Chondrocyte (in vitro differentiated cells): ENCODE measurements at places on chromosomes 12 and 14. TPM values are rescaled to one million over a fixed set of nuclear protein-coding genes. Genes with fewer than 3 reads are reported as not detected.
A peak's percentile ranks its signal among the peaks of the same experiment; 100 is the strongest.

The P2RX2 gene
- total RNA-seq = not detected in 3 replicates

- H3K36me3 ChIP-seq = no peaks in the 10 kb centered on the region
- H3K27ac ChIP-seq = peak overlapping the region; percentile 99
- DNase-seq = no peak
- H3K4me1 ChIP-seq = peaks cover 36% of the 10 kb centered on the region
- H3K4me3 ChIP-seq = peak overlapping the region; percentile 77
Measured at GRCh38 chr14:88825078-88825458, 617 bp downstream of the TTC8 start.

- no peak for DNase-seq
- no peaks in the 10 kb centered on the region for H3K27me3 ChIP-seq
- H3K27ac ChIP-seq = peak overlapping the region; percentile 83
- H3K36me3 ChIP-seq = no peaks in the 10 kb centered on the region
- H3K4me3 ChIP-seq = peak overlapping the region; percentile 26
- peaks cover 40% of the 10 kb centered on the region for H3K4me1 ChIP-seq
Measured at GRCh38 chr12:98399532-98399931, 115.9 kb upstream of the TMPO start.

- no peak overlapping the region for H3K4me3 ChIP-seq
- no peak overlapping the region for H3K27ac ChIP-seq
- no peaks in the 10 kb centered on the region for H3K27me3 ChIP-seq
- H3K36me3 ChIP-seq = no peaks in the 10 kb centered on the region
- no peak for DNase-seq
- no peaks in the 10 kb centered on the region for H3K4me1 ChIP-seq
Measured at GRCh38 chr12:39161465-39162085, 256.2 kb upstream of the CPNE8 start.

GRCh38 chr12:121795034-121795968, 1.8 kb upstream of the RHOF start:
- H3K27me3 ChIP-seq = no peaks in the 10 kb centered on the region
- H3K4me3 ChIP-seq = peak overlapping the region; percentile 68
- peaks cover 1% of the 10 kb centered on the region for H3K36me3 ChIP-seq

DNA sequence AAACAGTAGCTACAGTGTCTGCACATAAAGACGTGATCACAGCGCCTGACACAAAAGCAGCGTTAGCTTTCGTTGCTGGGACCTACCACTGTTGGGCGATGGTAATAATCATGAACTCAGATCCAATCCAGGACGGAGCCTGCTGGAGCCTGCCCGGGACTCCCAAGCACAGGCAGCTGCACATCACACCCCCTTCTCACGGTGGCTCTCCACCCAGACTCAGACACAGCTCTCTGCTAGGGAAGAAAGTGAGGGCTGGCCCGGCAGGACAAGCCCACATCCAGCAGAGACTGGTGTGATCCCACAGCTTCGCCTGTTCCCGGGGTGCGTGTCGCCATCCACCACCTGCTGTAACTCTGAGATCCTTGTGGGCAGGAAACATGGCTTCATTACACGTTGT, 49.9 kb upstream of the FOXN3 start:
- H3K4me1 ChIP-seq = peaks cover 23% of the 10 kb centered on the region

DNA sequence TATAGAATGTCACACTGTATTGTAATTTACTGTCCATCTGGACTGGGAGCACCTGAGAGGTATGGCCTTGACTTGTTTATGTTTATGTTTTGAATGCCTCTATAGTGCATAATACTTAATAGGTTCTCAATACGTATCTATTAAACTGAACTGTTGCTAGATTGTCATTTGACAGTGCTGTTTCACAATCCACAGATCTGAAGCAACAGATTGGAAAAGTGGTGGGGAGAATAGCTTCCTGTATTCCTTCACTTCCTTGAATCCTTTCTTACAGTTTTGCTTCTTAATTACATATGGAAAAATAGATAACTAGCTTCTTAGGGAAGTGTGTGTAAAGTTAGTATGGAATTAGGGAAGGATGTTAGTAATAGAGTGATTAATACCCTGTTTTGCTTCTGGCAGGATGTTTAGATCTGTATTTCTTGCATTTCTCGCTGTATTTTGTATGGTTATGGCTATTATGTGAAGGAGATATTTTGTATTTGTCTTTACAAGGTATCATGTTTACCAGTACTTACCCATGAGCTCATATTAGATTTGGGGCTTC, 4.5 kb downstream of the CNOT2 start:
- peak overlapping the region; percentile 57 for H3K27ac ChIP-seq
- peaks cover 1% of the 10 kb centered on the region for H3K36me3 ChIP-seq
- no peak for DNase-seq
- peaks cover 72% of the 10 kb centered on the region for H3K4me1 ChIP-seq
- no peaks in the 10 kb centered on the region for H3K27me3 ChIP-seq

GRCh38 chr12:83005534-83006197, 319.0 kb downstream of the TMTC2 start:
- H3K36me3 ChIP-seq = peaks cover 5% of the 10 kb centered on the region
- no peak overlapping the region for H3K27ac ChIP-seq
- H3K4me1 ChIP-seq = peaks cover 8% of the 10 kb centered on the region
- DNase-seq = no peak
- no peaks in the 10 kb centered on the region for H3K27me3 ChIP-seq

DNA sequence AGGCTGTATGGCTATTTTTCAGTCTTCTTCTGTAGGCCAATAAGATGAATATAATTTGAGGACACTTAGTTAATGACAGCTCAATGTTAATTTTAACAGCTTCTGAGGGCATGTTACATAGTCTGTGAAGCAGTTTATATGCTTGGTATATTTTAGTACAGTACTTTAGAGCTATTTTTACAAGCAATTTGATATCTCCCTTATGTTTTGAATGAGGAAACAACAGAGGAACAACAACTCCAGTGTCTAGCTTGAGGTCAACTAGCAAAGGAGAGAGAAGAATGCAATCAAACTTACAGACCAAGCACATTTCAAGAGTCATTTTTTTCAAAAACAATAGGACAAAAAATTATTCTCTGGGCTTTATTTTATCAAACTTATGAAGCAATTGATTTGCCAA, 469.1 kb upstream of the DCN start:
- no peak for DNase-seq
- H3K4me1 ChIP-seq = peaks cover 4% of the 10 kb centered on the region
- no peaks in the 10 kb centered on the region for H3K27me3 ChIP-seq
- H3K27ac ChIP-seq = no peak overlapping the region

The GPR68 gene
- total RNA-seq = 0.42 to 4.1 TPM (median 0.46 TPM) in 3 replicates

DNA sequence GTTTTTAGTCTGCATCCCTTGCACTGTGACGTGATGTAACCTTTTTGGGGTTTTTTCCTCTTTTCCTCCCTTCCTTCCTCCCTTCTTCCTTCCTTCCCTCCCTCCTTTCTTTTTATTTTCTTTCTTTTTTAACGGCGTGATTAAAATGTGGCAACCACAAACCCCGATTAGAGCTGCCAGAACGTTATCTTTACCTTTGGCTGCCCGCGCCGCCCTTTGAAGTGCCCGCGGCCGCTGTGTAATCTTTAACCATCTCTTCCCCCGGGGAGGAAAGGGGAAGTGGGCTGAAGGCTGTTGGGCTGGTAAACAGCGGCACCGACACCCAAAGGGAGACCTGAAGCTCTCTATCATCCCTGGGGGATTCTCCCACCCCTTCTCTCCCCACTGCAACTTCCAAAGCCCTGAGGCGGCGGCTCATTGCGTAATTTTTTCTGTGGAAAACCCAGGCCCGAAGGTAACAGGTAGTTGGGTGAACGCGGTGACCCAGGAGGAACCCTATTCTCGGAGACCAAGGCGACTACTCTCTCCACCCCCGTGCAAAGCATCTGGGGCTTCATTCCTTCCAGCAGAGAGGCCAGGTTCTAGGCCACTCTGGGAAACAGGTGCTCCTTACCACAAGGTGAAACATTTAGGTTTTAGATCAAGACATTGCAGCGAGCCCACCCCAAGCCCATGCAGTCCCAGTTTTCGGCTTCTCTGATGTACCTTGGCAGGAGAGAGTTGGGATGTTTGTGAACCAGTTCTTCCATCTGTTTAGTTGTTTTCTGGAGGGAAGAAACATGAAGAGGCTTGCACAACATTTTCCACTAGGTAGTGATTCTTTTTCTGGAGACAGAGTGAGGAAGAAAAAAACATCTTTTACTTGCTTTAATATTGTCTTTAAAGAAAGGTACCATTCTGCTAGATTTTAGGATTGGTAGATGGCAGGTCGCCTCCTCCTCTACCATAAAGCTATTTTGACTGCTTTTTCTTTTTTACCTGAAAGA, 1.5 kb downstream of the LGR5 start:
- peaks cover 51% of the 10 kb centered on the region for H3K4me1 ChIP-seq
- H3K27me3 ChIP-seq = peaks cover 7% of the 10 kb centered on the region
- H3K4me3 ChIP-seq = peak overlapping the region; percentile 77

DNA sequence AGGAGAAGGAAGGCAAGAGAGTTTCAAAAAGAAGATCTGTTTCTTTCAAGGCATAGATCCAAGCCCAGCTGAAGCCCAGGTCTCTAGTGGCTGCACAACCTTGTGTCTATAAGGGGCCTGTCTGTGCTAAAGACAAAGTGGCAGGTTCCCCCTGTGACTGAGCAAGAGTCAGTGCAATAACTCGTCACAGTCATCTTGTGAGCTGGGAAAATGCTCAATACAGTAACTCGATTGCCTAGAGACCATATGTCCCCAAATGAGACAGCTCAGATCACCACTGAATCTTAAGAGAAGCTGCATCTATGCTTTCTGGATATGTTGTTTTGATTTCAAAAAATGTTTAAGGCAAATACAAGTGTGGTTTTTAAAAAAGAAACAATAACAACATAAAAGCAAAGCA, 24.2 kb downstream of the ST8SIA1 start:
- H3K27me3 ChIP-seq = peaks cover 6% of the 10 kb centered on the region
- H3K4me3 ChIP-seq = no peak overlapping the region
- DNase-seq = no peak
- peaks cover 3% of the 10 kb centered on the region for H3K36me3 ChIP-seq
- peaks cover 7% of the 10 kb centered on the region for H3K4me1 ChIP-seq

The TMEM117 gene
- 15.5 to 20.0 TPM (median 15.5 TPM) in 3 replicates for total RNA-seq

DNA sequence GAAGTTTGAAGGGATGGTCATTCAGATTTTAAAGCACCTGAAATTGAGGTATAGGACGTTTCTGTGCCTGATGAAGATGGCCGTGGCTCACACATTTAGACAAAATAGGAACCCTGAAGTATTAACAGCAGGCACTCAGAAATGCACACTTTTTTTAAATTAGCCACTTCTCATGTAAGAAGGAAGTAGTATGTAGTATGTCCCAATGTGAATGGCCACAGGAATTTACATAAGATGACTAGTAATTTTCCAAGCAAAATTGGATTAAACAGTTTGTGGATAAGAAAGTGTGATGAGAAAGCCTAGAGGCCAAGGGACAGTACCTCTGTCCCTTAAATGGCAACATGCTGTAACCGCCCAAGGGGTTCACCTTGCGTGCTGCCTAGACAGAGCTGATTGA, 1.8 kb upstream of the MIS18BP1 start:
- H3K27me3 ChIP-seq = no peaks in the 10 kb centered on the region
- no peak overlapping the region for H3K27ac ChIP-seq
- peaks cover 23% of the 10 kb centered on the region for H3K4me1 ChIP-seq
- no peak for DNase-seq

DNA sequence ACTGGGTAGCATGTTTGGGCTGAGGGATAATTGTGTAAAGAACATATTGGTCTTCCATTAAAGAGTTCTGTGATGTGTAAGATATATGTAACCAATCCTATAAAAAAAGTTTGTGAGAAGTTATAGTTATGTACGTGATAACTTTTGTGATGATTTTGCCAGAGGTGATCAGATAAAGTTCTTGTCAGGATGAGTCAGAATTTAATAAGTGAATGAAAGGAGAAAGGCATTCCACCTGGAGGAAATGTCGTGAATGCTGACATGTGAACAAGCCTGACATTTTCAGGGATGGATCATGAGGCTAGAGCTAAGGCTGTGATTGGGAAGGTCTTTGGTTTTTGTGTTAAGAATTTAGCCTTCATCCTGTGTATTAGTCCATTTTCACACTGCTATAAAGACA, 241.5 kb downstream of the SNAPC1 start:
- no peak for DNase-seq
- H3K27ac ChIP-seq = peak overlapping the region; percentile 89
- H3K4me1 ChIP-seq = peaks cover 69% of the 10 kb centered on the region
- peaks cover 13% of the 10 kb centered on the region for H3K36me3 ChIP-seq

DNA sequence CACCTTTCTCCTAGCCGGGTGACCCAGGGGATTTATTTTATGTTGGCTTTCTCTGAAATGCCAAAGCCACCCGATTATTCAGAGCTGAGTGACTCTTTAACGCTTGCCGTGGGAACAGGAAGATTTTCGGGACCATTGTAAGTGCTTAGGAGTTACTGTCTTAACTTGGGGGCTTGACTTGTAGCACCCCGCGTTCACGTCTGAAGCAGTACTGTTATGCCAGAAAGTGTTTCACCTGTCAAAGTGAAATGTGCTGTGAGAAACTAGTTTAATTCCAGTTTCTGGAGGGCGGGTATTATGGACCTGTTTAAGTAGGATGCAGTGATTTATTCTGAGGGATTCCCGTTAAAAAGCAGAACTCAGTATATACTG, 218 bp downstream of the LYSET start:
- H3K27me3 ChIP-seq = no peaks in the 10 kb centered on the region
- H3K27ac ChIP-seq = peak overlapping the region; percentile 97
- H3K4me3 ChIP-seq = peak overlapping the region; percentile 85

DNA sequence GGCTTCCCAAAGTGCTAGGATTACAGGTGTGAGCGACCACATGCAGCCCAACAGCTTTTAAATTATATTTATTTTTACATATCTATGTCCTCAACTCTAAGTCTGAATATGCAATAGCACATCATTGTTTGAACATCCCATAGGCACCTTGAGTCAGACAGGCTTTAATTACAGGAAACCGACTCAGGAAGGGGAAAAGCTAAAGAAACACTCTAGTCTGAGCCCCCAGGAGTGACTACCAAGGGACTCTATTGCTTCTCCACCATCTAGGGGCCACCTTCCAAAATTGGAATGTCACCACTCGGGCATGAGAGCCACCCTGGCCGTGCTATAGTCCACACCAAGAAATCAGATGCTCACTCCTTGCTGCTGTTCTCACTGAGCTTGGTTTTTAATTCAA, 14.0 kb upstream of the MFAP5 start:
- no peak overlapping the region for H3K4me3 ChIP-seq
- no peaks in the 10 kb centered on the region for H3K27me3 ChIP-seq
- H3K4me1 ChIP-seq = peaks cover 41% of the 10 kb centered on the region
- no peak for DNase-seq

DNA sequence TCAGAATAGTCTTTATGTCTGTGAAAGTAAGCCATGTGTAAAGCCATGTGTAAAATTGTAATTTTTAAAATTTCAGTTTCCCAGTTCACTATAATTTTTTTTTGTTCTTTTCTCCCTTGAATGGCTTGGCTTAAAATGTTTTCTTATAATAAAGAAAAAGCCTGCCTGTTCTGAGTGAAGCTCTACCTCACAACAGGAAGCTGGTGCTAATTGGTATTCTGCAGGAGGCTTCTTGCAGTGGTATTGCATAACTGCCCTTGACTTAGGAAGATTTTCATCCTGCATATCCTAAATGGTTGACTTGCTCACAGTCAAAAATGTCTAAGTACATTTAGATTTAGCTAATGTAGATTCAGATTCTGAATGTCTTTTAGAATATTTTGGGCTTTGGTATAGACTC, 49.5 kb downstream of the ATP2A2 start:
- no peak overlapping the region for H3K4me3 ChIP-seq
- H3K27ac ChIP-seq = peak overlapping the region; percentile 55
- no peak for DNase-seq
- no peaks in the 10 kb centered on the region for H3K27me3 ChIP-seq
- peaks cover 18% of the 10 kb centered on the region for H3K4me1 ChIP-seq
- peaks cover 45% of the 10 kb centered on the region for H3K36me3 ChIP-seq

The TBX3 gene
- total RNA-seq = 0.53 to 2.9 TPM (median 2.5 TPM) in 3 replicates

GRCh38 chr14:105117257-105117646, 51.3 kb downstream of the JAG2 start:
- no peak for DNase-seq
- no peak overlapping the region for H3K4me3 ChIP-seq
- peaks cover 5% of the 10 kb centered on the region for H3K36me3 ChIP-seq
- H3K4me1 ChIP-seq = no peaks in the 10 kb centered on the region
